ENCODE measurements at places on chromosomes 5 and 9.

- no peak for DNase-seq
Measured at GRCh38 chr5:123115020-123115419, 26.0 kb downstream of the PRDM6 start.

DNA sequence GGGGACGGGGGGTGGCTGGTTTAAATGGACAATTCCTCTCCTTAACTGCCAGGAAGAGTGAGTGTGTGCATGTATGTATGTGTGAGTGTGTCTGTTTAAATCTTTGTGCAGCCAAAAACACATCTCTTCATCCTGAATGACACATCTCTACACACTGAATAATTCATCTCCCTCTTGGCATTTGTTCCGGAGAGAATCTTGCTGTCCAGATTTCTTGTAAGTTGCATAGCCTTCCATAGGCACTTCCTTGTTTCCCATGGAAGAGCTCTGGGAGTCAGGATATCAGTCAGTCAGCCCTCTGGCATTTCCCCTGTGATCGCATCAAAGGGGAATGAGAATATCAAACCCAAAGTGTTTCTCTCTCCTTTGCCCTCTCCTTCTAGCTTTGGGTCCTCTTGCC, 74.7 kb downstream of the WWC1 start:
- no peak for DNase-seq

DNA sequence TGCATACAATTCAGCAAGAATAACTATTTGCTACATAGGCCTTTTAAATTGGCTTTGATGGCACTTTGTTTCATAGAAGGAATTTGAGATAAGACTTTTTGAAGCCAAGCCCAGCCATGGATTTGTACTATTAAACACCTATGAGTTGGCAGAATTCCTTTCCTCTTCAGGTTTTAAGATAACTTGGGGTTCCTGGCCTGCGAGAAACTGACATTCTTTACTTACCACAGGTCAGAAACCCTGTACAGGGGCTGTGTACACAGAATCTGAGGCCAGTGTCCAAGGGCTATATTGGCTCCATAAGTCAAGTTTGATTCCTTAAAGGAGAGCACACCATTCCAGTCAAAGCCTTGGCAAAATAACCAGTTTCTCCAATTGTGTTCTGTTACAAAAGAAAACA, 10.8 kb upstream of the BTNL3 start:
- no peak for DNase-seq

DNA sequence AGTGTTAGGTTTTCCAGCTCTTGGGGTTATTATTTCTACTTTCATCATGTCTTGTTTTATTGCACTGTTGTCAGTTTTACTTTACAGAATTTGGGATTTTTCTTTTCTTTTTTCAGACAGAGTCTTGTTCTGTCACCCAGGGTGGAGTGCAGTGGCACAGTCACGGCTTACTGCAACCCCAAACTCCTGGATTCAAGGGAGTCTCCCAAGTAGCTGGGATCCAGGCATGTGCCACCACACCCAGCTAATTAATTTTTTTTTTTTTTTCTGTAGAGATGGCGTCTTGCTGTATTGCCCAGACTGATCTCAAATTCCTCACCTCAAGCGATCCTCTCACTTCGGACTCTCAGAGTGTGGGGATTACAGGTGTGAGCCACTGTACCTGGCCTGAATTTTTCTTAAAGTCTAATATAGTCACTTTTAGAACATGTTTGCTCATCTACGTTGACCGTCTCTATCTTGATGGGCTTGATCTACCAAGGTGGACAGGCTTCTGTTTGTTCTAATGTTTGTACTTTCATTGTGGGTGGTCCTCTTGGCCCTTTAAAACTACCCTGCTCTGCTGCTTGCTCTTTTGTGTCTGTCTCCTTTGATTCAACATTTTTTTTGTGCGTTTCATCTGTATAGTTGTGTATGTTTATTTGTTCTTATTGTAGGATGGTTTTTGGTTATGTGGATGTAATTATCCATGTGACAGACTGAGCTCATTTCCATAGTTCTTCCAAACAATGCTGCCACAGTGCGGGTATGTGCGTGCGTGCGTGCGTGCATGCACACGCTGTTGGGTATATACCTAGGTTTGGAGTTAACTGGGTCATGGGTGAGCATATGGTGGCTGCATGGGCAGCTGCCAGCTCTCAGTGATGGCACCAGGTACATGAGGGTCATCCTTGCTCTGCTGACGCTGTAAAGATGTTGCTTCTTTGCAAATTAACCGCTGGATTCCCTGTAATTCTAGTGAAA, 18.1 kb downstream of the PRRC2B start:
- DNase-seq, result no peak

DNA sequence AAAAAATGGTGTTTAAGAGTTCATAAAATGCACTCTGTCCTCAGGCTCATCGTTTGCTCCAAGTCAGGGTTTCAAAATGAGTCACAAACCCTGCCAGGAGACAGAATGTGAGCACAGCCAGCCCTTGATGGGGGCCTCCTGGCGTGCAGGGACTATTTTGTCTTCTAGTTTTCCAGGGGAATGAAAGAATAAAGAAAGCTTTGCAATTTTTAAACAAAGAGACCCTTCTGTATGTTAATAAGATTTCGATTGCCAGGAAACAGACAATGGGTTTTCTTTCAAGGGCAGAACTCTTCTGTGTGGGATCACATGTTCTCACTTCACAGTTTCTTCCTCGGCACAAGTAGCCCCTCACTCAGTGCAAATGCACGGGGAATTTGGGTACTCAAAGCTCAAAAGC, 121.4 kb upstream of the C6 start:
- no peak for DNase-seq

DNA sequence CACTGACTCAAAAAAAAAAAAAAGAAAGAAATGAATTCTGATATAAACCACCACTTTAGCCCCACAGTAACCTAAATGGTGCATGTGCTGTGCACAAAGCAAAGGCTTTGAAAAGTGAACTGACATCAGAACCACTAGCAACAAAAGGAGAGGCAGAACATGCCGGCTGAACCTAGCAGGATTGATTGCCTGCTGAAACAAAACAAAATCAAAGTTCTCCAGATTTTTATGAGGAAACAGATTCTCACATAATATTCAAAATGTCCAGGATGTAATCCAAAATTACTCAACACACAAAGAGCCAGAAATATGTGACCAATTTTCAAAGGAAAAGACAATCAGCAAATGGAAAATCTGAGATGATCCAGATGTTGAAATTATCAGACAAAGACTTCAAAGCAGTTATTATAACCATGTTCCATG, 37.9 kb downstream of the UBTD2 start:
- DNase-seq, result no peak

DNA sequence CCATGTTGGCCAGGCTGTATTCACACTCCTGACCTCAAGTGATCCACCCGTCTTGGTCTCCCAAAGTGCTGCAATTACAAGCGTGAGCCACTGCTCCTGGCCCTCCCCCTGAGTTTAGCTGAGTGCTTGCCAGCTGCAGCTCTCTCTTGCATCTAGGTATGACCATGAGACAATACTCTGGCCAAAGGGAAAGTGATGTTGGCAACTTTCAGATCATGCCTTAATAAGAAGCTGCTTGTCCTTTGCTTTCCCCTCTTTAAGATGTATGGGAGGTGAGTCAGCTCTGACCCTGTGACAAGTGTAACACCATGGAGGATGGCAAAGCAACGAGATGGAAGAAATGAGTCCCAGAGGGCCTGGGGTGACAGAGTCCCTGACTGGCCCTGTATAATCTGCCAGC, 18.7 kb upstream of the DCAF12 start:
- no peak for DNase-seq

- no peak for DNase-seq
Measured at GRCh38 chr5:179121667-179122111, 61.5 kb downstream of the ZNF354C start.

DNA sequence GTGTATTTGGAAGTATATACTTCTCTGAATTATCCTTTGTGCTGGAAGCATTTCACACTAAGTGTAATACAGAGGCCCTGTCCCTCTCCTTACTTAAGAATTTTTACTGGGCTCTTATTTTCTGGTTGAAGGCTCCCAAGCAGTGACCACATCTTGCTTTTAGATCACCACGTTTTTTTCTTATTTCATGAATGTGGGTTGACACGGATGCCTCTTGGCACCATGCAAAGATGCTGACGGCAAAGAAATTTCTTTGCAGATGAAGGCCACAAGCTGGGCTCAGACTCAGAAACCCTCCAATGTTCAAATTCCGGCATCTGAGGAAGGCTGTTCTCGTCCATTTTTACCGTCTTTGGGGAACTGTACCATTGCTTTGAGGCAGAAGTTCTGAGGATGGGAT, 168.5 kb downstream of the HMHB1 start:
- DNase-seq, result no peak

- DNase-seq, result no peak
Measured at GRCh38 chr5:82408033-82408432, 129.9 kb upstream of the RPS23 start.

DNA sequence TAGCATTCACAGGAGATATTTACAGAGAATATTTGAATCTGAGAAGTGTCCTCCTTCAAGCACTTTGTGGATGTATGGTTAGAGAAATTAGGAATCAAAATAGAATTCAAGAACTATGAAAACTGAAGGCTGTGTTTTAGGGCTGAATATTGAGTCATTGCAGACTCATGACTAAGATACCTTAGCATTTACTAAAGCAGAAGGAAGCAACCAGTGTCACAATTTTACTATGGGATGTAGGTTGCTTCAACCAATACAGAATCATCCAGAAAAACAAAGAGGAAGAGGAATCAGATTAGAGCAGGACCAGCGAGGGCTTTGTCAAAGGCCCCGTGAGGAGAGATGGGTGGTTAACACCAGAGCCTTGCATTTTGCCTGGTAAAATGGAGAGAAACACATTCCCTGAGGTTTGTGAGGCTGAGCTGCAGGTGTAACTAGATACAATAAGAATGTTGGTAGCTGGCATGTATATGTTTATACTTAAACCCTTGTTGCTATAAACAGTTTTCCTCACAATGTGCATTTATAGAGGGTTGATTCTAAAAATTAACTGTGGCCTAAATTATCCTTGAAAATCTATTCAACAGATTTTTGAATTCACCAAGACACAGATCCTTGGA, 518.1 kb downstream of the AGTPBP1 start:
- DNase-seq, result no peak

DNA sequence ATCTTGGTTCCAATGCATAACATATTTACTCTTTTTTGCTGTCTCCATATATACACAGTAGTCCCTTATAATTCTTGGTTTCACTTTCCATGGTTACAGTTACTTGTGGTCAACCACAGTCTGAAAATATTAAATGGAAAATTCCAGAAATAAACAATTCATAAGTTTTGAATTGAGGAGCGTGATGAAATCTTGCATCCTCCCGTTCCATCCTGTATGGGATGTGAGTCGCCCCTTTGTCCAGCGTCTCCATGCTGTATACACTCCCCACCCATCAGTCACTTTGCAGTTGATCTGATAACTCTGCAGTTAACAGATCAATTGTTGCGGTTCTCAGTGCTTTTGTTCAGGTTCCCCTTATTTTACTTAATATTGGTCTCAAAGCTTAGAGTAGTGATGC, 11.5 kb upstream of the FAF2 start:
- no peak for DNase-seq
